ENCODE measurements at places on chromosomes 13 and 19. TPM values are rescaled to one million over a fixed set of nuclear protein-coding genes. Genes with fewer than 3 reads are reported as not detected.

The PROZ gene
- total RNA-seq = not detected

The SLITRK5 gene
- not detected for total RNA-seq

The SLITRK1 gene
- not detected for total RNA-seq

The IGFL1 gene
- not detected for total RNA-seq

The CPB2 gene
- total RNA-seq = not detected

Measured in smooth muscle cell of the coronary artery (primary cell).